ENCODE measurements at places on chromosomes 11 and 22. TPM values are rescaled to one million over a fixed set of nuclear protein-coding genes. Genes with fewer than 3 reads are reported as not detected.

The TLCD5 gene
- total RNA-seq, result not detected

The MPST gene
- total RNA-seq, result 20.7 TPM

The SCGB1A1 gene
- not detected for total RNA-seq

The CBLIF gene
- not detected for total RNA-seq

The CBL gene
- 16.0 TPM for total RNA-seq

The MS4A6A gene
- total RNA-seq, result 237 TPM

The DLG2 gene
- total RNA-seq, result 1.6 TPM

The ART1 gene
- total RNA-seq, result not detected

The PATE2 gene
- not detected for total RNA-seq

The TRIM48 gene
- total RNA-seq, result not detected

The TUB gene
- under 0.01 TPM for total RNA-seq

The CARD18 gene
- not detected for total RNA-seq

The CDKN1C gene
- 12.2 TPM for total RNA-seq

The LINC01488 gene
- not detected for total RNA-seq

The CHST1 gene
- total RNA-seq, result not detected

The SGSM1 gene
- 0.73 TPM for total RNA-seq

The NXPE4 gene
- total RNA-seq, result not detected

The RRAS2 gene
- 28.7 TPM for total RNA-seq

The TPCN2 gene
- 9.1 TPM for total RNA-seq

The TP53I11 gene
- 7.7 TPM for total RNA-seq

The CELSR1 gene
- total RNA-seq, result 1.6 TPM

The FOLH1 gene
- not detected for total RNA-seq

The OR4D5 gene
- not detected for total RNA-seq

The OR8G5 gene
- not detected for total RNA-seq

The DEPDC7 gene
- total RNA-seq, result 1.6 TPM

The ST13 gene
- total RNA-seq, result 152 TPM

The MRGPRF gene
- under 0.01 TPM for total RNA-seq

The CRYBB3 gene
- not detected for total RNA-seq

The ACTN3 gene
- not detected for total RNA-seq

The FADD gene
- total RNA-seq, result 16.8 TPM

The EIF3F gene
- total RNA-seq, result 417 TPM

The CD59 gene
- 14.9 TPM for total RNA-seq

The OR4X1 gene
- total RNA-seq, result not detected

The PTPRCAP gene
- 137 TPM for total RNA-seq
